ENCODE measurements at places on chromosomes 2 and 18.
A peak's percentile ranks its signal among the peaks of the same experiment; 100 is the strongest.

GRCh38 chr2:151824886-151825285 lies 3.3 kb downstream of the ARL5A start:
- no peak for DNase-seq

GRCh38 chr18:61334491-61334850 lies 1.2 kb downstream of the CDH20 start:
- no peak for DNase-seq

DNA sequence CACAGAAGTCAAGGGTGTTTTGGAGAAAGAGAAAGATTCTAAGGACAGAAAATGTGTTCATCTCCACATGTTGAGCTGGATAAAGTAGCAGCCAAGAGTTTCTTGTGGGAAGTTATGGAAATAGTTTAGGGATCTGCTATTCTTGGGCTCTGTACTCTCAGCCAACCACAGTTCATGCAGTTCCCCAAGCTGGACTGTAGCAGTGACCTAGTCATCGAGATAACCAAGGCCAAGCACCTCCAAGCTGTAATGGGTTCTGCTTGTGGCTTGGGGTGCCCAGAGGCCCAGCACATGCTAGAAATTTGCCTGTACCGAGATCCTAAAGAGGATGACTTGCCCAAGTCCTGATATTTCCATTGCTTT lies 91.9 kb upstream of the RASGRP3 start:
- DNase-seq: no peak

GRCh38 chr2:118309946-118310680 lies 221.8 kb downstream of the INSIG2 start:
- peak; percentile 83 for DNase-seq

DNA sequence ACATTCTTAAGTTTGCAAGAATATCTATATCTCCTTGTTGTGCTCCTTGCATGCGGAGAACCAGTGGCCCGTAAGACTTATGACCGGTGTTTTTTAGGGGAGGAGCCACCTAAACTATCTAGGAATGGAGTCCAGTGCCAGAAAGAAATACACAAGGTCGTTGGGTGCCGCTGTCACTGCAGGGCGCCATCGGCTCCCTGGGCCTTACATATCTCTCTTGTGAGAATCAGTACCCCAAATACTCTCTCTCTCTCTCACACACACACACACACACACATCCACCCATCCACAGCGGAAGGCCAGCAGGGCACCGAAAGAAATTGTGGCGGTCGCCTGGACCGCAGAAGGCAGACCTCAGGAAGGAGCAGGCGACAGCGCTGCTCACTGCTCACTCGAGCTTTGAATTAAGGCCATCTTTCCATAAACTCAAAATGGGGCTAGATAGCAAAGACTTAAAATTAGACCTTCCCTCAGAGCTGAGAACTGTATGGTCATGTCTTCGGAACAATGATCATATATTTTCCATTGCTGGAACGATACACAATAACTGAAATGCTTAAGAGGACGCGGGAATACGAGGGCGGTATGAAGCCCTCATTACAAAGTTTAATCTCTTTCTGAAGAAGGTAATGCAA lies 10.4 kb downstream of the NR4A2 start:
- no peak for DNase-seq

GRCh38 chr18:668260-668659 lies 10.8 kb downstream of the TYMS start:
- no peak for DNase-seq

GRCh38 chr2:116787848-116788247 lies 1026.6 kb upstream of the DDX18 start:
- DNase-seq: no peak

DNA sequence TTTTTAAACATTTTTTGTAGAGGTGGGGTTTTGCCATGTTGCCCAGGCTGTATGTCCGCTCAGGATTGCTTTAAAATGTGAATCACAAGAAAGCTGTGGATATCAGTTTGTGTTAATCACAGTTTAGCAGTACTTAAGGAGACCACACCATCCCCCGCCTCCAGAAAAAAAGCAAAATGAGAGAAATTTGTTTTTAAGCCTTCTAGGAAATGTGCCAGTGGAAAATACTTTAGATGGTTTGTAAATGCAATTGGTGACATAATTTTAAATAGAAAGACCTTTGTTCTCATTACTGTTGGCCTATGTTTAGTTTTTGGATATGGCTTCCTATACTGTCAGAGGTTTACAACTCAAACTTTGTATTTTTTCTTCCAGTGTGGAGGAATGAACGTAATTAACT lies 27.0 kb downstream of the GCA start:
- DNase-seq: no peak

GRCh38 chr2:29013057-29013780 lies 32.1 kb downstream of the TOGARAM2 start:
- no peak for DNase-seq

DNA sequence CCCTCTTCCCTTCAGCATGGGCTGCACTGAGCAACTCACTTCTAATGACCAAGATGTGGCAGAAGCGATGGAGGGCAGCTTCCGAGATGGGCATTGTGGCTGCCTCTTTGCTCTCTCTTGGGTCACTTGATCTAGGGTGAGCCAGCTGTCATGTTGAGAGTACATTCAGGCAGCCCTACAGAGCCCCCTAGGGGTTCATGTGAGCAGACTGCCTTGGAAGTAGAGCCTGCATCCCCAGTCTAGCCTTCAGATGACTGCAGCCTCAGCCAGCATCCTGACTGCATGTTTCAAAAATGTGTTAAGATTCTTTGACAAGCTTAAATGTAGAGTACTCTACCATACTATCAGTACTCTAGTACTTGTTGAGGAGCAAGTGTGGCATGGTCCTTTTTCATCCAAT lies 143.9 kb downstream of the NCK2 start:
- DNase-seq: no peak

DNA sequence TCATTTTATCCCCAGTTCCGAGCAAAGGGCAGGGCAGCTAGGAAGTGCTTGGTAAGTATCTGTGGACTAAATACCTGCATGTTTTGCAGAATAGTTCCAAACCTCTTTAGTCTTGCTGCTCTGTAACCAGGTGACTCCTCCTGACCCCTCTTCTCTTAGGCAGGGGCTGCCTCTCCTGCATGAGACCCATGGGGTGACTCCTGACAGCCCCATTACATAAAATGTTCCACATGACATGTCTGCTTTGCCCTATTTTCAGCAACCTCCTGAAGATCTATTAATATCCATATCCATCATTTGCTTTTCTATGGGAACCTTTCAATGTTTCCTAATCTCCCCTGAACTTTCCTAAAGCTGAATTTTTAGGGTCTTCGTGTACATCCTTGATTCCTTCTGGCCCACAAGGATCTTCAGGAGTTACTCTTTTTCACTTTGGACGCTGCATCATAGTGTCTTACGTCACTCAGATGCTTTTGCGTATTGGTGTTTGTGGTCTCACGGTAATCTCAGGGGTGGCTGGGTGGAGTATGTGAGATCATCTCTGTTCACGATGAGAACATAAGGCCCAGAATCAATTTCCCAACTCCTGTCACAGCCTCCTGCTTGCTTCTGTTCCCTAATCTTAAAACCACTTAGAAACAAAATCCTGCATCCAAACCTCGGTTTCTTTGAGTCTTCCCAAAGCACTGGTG lies 76.6 kb downstream of the MAPK4 start:
- no peak for DNase-seq

DNA sequence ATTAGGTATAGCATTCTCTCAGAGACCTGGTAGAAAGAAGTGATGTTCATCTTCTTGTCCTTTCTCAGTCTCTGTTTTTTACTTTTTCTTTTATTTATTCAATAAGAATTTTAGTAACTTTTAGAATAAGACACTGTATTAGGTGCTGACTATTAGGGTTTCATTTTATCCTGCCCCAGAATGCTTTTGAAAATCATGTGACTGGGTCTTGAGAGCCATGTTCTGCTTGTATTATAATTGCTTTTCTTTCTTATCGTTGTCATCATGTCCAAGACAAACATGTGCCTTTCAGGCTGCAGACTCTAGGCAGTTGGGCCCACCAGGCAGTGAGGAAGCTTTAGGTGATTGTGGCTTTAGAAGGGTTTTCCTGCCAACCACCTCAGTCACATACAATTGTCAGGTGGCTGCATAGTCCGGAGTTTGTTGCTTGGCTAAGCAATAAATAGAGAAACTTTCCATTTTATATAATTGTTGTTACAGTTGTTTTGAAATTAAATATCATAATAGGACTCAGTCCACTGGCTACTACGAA lies 15.1 kb downstream of the GRHL1 start:
- DNase-seq: no peak

- DNase-seq: no peak
Measured at GRCh38 chr2:15728245-15728938, 136.7 kb downstream of the DDX1 start.

DNA sequence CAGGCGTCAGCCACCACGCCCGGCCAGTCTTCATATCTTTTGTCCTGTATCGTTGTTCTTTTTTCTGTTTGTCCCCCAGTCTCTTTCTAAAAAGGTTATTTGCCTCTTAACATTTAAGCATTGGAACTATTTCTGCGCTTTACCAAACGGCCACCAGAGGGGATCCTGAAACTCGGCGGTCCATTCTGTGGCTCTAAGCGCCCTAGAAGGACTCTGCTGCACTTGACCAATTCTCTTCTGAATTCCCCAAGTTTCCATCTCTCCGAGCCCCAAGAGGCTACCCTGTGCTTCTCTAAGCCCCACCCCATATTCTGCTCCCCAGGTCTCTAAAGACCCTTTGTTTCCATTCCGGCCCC lies 33.1 kb upstream of the REG3G start:
- no peak for DNase-seq

DNA sequence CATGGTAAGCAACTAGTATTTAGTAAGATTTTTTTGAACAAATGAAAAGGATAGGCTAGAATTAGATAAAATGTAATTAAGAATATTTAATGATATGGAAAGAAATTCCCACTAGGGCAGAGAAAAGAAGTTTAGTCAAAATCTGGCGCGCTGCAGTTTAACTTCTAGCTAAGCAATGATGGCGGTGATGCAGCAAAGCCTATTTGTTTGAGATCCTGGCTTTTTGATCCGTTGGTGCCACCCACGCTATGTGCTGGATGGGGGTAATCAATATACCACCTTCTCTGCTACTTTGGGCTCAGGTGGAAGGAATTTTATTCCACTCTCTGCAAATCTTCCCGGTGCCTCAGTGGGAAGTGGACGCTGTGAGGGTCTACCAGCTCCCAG lies 421 bp upstream of the FAM171B start:
- DNase-seq: no peak

- no peak for DNase-seq
Measured at GRCh38 chr2:164006704-164007103, 270.9 kb upstream of the FIGN start.

DNA sequence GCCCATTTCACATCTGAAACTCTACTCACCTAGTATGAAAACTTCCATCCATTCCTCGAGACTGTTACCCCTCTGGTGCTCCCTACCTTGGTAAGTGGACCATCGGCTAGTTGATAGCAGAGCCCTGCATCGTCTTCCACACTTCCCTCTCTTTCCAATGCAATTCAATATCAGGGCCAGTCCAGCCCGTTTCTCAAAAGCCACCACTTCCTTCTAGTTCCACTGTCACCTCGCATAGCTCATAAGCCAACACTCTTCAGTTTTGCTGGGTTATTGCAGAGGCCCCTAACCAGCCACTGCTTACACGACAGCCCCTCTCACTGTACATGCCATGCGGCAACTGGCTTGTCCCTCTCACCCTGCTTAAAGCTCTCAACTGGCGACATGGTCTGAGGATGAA lies 10.2 kb upstream of the ZNF407 start:
- no peak for DNase-seq

DNA sequence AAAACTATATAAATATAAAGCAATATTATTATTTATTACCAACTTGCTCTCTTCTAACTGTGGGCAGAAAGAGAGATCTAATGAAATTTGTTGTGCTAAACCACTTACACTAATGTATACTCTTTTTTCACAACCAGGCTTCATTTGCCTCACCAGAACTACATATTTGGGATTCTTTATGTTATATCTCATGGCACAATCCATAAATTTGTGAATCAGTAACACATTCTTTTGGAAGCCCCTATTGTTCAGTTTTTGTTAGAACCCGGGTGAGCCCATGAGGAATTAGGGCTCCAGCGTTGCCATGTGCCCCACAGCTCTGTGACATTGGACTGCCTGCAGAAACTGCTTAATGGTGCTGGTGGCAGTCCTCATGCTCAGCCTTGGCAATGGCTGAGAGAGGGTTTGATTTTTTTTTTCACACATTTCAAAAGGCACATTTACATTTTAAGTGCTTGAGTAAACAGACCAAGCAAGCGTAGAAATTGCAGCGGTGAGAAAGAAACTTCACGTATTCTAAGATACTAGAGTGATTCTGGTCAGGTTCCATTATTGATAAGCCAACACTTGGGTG lies 15.3 kb downstream of the VIT start:
- DNase-seq: no peak

DNA sequence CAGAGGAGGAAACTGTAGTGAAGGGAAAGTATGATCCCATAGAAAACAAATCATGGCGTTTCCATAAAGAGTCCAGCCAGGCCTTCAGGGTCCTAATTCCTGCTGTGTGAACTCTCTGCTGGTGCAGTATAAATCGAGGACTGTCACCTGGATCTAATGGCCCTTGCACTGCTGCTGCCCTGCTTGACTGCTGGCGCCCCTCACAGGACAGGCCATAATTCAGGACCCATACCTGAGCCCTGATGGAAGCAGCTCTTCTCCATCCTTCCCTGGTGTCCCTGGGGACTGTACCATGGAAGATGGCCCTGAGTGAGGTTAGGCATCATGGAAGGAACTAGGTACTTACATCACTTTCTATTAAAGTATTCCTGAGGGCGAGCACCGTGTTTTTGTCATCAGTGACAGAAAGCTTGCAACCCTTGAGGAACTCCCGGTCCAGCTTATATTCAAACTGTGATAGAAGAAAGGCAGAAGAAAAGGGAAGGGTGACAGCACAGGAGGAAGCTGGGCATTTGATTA lies 116.9 kb downstream of the RIF1 start:
- DNase-seq: no peak

GRCh38 chr2:100658017-100658416 lies 95.2 kb downstream of the PDCL3 start:
- no peak for DNase-seq

GRCh38 chr2:192546565-192546964 lies 351.8 kb upstream of the TMEFF2 start:
- DNase-seq: no peak

DNA sequence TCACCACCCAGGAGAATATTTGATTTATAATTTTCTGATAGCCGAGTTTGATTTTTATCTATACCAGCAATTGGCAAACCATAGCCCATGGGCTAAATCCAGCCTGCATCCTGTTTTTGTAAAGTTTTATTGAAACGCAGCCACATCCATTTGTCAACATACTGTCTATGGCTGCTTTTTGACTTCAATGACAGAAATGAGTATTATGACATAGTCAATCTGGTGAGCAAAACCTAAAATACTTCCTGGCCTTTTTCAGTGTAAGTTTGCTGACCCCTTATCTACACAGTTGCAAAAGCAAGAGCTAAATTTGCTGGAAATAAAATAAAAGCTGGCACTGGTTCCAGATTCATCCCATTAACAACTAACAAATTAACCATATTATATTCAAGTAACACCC lies 79.8 kb upstream of the SLC25A52 start:
- no peak for DNase-seq

- no peak for DNase-seq
Measured at GRCh38 chr2:226154610-226155009, 645.0 kb downstream of the IRS1 start.

GRCh38 chr2:239927424-239927981 lies 97.6 kb downstream of the NDUFA10 start:
- peak; percentile 75 for DNase-seq
